Activated effector memory CD4-positive, alpha-beta T cell treated with anti-CD3 and anti-CD28 coated beads, Interleukin-2, amount 50 U/mL, for 16 hours (primary cell): ENCODE measurements at places on chromosomes 6 and 20.

DNA sequence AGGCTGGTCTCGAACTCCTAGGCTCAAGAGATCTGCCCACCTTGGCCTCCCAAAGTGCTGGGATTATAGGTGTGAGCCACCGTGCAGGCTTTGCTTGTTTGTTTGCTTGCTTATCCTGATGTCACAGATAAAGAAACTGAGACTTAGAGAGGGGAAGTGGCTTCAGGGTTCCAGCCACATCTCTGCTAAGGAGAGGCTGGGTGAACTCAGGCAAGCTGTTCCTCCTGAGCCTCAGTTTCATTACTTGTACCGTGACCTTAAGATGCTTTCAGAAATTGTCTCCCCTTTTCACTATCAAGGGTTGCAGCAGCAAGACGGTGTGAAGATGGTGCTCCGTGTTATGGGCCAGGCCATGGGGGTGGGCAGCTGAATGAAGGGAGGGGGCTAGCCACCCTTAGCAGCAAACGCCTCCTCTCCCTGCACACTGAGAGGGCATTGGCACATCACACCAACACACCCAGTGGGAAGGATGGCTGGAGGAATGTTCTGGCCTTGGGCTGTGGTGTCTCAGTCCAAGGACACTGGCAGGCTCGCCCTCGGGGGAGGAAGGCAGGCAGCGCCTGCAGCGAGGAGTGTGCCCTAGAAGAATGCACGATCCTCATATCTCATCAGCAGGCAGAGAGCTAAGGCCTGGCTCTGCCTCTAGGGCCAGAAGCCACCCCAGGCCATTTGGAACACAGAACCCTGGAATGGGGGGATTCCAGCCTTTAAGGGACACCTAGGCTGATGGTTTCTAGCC is 48.2 kb upstream of the TLDC2 start:
- no peak for DNase-seq

- no peak for DNase-seq
Measured at GRCh38 chr6:107695061-107695720, 128.9 kb downstream of the SCML4 start.

DNA sequence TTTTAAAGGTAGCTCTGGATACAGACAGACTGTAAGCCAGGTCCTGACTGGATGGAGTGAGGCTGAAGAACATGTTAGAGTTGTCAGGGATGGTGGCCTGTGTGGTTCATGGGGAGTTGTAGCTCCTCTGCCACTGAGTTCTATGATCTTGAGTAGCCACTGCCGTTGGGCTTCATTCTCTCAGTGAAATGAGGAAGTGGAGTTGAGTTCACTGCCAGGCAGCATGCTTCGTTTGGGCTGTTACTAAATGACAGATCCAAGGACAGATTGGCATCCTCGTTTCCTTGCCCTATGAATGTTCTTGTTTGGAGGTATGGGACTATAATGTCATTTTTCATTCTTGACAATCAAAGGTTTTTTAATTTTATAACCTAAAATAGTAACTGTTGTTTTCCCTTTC is 37.2 kb downstream of the SCAND1 start:
- no peak for DNase-seq

- DNase-seq = no peak
Measured at GRCh38 chr6:16493802-16494201, 255.4 kb downstream of the GMPR start.

- no peak for DNase-seq
Measured at GRCh38 chr6:150177259-150177951, 34.6 kb downstream of the PPP1R14C start.

- no peak for DNase-seq
Measured at GRCh38 chr6:24931718-24932691, 3.8 kb downstream of the RIPOR2 start.

DNA sequence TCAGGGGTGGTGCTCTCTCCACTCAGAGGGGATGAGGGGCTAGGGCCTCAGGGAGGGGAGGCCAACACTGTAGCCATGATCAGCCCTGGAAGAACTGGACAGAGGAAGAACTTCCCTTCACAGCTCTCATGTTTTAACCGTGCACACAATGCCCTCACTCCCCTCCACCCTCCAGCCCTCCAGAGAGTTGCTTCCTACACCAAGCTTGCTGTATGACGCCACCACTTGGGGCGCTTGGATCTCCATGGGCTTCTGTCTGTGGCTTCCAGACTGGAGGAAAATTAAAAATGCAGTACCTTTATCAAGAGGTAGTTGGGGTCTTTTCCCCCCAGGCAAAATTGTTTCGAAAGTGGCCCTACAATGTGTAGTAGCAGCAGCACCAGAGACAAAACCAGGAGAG is 48.4 kb downstream of the ARHGAP40 start:
- DNase-seq = no peak

- DNase-seq = no peak
Measured at GRCh38 chr6:115885636-115886366, 174.9 kb downstream of the FRK start.

DNA sequence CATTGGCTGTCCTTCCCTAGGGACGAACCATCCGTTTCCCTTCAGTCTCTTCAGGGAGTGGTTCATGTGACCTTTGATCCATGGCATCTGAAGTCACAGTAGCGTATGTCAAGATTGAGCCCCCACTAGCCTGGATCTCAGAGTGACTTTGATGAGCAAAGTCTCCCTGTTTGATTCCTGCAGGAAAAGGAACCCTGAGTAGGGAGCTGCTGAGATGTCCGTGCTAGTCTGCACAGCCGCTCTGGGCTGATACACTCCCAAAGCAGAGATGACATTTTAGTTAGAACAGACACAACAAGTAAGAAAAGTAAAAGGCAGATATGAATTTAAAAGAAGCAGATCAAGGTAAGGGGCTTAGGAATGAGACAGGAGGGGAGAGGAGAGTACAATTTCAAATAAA is 899.4 kb downstream of the C6orf118 start:
- no peak for DNase-seq

DNA sequence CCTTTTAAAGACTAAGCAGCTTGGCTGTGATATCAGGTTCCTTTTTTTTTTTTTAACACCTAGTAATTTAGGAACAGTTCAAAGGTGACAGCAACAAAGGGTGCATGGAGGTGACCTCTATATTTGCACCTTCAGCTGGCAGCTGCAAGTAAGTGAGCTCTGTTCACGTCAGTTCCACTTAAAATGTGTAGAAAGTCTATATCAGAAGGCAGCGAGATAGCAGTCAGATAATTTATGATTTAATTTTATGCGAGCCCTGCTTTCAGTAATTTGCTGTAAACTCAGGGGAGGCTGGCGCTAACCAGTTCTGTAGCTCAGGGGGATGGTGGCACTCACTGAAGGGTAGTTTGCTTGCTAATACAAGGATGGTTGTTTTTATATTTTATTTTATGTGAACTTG is 602.8 kb upstream of the MMS22L start:
- no peak for DNase-seq

DNA sequence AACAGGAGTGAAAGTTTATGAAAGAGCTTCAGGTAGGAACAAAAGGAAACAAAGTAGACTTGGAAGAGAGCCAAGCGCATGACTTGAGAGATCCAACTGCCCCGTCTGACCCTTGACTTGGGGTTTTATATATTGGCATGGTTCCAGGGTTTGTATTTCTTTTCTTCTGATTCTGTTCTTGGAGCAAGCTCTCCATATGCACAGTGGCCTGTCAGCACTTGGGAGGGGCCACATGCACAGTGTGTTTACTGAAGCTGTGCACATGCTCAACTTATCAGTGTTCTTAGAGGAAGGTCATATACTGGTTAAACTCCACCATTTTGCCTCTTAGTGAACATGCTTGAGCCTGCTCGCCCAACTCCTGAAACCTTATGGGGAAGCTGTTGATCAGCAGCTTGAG is 953.7 kb downstream of the TFAP2A start:
- no peak for DNase-seq

- DNase-seq = no peak
Measured at GRCh38 chr20:14093652-14094051, 98.3 kb downstream of the MACROD2 start.

DNA sequence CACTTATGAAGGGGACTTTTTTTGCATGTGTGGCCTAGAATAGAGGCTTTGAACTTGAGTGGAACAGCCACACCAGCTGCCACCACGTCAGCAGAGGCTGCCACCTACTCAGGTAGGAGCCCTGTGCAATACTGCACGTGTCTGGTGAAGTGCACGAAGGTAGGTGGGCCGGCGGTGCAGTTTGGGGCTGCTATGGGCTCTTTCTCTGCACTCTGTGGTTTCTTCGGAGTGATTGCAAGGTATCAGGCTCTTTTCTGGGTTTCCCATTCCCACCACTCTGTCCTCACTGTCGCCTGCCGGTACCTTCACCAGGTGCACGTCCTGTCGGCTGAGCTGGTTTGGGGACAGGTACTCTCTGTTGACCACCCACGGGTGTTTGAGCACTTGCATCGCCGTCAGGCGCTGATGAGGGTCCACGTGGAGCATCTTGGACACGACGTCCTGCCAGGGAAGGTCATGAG is 30.8 kb upstream of the MPC1 start:
- DNase-seq = peak; percentile 58

GRCh38 chr20:47317127-47317895 is 39.2 kb downstream of the ZMYND8 start:
- DNase-seq = peak; percentile 83

DNA sequence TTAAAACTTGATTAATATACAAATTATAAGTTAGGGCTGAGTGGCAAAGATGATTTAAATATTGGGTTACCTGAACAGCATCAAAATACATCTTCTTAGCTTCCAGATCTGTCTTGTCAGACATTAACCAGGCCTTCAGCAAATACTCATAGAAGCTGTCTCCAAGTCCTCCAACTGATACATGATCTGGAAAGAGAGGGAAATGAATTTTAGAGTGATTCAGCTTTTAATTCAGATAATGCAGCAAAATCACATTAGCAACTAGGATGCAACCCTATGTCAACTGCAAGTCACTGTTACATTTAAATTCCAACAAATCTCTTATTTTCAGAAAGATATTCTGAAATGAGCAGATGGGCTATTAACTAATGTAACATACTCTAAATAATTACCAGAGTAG is 115.2 kb upstream of the FAM184A start:
- DNase-seq = no peak

DNA sequence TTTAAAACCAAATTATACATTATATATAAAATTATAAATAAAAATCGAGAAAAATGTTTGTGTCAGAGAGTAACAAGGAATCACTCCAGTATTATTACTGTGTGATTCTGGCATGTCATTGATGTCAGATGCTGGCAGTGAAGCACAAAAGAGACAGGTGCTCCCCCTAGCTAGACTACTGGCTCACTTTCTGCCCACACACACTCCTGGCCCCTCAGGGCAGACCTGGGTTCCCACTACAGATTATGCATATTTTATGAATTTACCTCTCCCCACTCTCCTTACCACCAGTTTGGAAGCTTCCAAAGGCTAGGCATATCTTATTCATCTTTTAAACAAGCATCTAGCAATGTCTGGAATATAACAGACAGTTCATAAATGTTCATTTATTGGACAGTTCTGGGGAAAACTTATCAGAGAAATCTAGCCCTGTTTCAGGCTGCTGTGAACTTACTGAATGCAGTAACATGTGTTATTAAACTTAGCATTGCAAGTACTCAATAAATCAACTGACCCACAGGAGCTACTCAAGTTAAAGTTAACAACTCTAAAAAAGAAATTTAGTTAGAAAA is 12.8 kb downstream of the SNX3 start:
- DNase-seq = no peak

- DNase-seq = no peak
Measured at GRCh38 chr6:1255636-1256365, 56.1 kb upstream of the FOXQ1 start.

GRCh38 chr6:92564376-92564775 is 855.0 kb downstream of the EPHA7 start:
- DNase-seq = no peak

GRCh38 chr6:32087574-32088486 is 21.3 kb downstream of the TNXB start:
- DNase-seq = peak; percentile 86

DNA sequence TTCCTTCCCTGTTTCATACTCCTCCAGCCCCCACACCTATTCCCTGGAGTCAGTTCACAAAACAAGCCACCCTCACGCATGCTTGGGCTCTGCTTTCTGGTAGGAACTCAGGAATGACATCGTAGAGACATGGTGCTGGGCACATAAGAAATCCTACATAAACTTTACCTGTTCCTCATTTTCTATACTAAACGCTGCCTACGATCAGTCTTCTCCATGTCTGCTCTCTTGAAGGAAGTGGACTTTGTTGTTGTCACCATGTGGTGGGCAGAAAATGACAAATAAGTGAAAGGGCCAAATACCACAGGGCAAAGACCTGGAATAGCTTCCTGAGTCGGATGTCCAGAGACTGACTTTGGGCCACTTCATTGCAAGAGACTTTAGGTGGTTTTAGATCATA is 10.1 kb downstream of the MYLK4 start:
- DNase-seq = no peak

DNA sequence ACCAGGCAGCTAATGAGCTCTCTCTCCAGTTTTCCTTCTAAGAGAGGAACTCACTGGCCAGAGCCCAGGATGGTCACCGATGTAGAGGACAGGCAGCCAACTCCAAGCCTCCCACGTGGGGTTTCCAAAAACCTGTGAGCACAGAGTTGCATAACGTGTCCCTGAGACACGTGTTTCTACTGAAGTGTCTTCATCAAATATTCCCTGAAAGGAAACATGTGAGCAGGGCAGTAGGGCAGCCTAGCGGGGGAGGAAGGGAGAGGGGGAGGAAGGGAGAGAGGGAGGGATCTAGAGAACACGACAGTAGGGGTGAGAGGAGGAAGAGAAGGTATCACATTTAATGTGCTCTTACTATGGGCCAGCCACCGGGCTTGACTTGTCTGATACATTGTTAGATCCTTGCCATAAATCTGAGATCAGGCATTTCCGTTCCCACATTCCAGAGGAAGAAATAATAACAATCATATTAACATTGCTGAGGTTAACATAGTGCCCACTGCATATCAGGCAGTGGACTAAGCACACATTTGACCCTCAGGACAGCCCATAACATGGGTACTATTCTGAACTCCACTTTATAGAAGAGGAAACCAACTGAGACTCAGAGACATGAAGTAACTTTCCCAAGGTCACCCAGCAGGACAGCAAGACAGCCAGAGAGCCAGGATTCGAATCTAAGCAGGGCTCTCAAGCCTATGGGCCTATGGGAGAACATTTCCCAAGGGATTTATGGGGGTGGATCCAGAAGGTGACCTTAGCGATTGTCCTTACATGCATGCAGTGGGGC is 4.5 kb upstream of the SYS1 start:
- peak; percentile 58 for DNase-seq

- no peak for DNase-seq
Measured at GRCh38 chr20:44212792-44213191, 2.2 kb upstream of the OSER1 start.

GRCh38 chr6:32397252-32397920 is 9.6 kb downstream of the BTNL2 start:
- DNase-seq = no peak

DNA sequence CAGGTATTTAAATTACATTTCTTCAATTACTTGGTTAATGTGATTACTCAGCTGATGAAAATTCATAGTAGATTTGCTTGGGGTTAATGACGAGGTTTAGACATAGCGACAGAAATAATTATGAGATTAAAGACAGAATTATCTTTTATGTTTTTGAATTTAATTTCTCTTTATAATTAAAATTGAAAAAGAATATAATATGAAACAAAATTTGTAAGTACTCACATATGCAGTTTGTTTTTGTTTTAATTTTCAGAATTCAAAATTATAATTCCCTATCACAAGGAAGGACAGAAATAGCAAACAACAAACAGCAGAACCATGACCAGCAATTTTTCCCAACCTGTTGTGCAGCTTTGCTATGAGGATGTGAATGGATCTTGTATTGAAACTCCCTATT is at the start of gene TAAR8:
TSS of gene TAAR8 (plus strand) at position 301 of the 400 bp plus-strand sequence. CDS start at position 322, 21 bp downstream.
- no peak for DNase-seq

GRCh38 chr6:87095087-87095509 is at the start of gene CGA:
CGA (minus strand) TSS chr6:87095106; CDS start chr6:87088200, 6,906 bp downstream.
- no peak for DNase-seq
